ENCODE measurements at places on chromosomes 2 and 18.
A peak's percentile ranks its signal among the peaks of the same experiment; 100 is the strongest.

DNA sequence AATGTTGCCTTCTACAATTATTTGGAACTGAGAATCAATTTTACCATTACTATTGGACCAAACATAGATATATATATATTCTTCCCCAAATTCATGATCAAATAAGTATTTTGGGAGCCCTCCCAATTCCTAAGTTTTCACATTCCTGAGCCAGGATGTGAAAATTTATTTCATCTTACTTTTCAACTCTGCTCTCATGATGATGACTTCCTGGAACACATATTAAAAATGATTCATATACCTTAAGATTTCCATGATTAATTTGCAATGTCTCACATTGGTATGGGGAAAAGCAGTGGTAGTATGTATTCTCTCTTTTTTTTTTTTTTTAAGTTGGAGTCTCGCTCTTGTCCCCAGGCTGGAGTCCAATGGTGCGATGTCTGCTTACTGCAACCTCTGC is 596.1 kb upstream of the ZEB2 start:
- DNase-seq = no peak

GRCh38 chr18:9898792-9899549 is 13.2 kb downstream of the TXNDC2 start:
- no peak for DNase-seq

- DNase-seq = no peak
Observed at GRCh38 chr18:12056034-12056883, 37.4 kb upstream of the ANKRD62 start.

DNA sequence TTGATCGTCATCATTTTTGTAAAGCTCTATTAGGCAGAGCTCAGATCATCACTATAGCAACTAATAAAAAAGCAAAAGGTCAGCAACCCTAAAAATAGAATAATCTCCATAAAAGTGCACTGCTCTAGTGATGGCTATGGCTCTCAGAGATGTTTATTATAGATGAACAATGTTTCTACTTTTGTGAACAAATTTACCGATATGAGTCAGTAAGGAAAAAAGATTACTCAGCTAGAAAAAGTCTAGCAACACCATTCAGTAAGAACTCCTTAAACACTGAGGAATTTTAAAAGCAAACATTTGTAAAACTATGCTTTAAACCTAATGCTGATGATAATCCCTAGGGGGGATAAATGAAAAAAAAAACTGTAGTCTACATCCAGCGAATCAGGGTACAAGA is 69.6 kb downstream of the ACVR1C start:
- no peak for DNase-seq

GRCh38 chr2:42860319-42861094 is 68.1 kb upstream of the HAAO start:
- no peak for DNase-seq

GRCh38 chr2:138298120-138298814 is 203.3 kb upstream of the SPOPL start:
- no peak for DNase-seq

DNA sequence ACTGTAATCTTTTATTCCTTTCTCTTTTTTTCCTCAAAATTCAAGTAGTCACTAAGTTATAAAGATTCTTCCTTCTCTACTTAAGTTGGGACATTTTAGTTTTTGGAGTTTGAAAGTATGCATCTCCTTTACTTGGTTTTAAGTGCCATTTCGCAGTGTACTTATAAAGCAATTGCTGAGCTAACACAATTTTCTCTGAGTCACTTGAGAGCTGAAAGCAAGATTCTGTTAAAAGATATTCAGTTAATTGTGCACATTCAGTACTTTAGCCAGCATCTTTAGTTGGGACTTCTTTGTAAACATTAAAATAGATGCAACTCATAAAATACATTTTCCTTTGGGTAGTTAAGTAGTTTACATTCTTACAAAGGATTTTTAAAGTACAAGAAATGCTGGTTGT is 136.0 kb downstream of the GFPT1 start:
- peak; percentile 31 for DNase-seq

DNA sequence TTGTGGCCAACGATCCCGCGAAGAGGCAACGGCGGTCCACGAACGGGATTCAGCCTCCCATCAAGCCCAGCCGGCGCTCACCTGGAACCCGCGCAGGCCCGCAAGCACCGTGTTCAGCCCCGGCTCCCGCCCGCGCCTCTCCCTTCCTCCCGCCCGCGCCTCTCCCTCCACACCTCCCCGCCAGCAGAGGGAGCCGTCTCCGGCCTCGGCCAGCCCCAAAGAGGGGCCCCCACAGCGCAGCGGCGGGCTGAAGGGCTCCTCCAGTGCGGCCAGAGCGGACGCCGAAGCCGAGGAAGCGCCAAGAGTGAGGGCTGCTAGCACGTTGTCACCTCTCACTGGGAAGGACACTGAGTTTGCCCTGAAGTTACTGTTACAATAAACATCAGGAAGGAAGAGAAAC is 55.3 kb upstream of the LAPTM4A start:
- DNase-seq = peak; percentile 51

DNA sequence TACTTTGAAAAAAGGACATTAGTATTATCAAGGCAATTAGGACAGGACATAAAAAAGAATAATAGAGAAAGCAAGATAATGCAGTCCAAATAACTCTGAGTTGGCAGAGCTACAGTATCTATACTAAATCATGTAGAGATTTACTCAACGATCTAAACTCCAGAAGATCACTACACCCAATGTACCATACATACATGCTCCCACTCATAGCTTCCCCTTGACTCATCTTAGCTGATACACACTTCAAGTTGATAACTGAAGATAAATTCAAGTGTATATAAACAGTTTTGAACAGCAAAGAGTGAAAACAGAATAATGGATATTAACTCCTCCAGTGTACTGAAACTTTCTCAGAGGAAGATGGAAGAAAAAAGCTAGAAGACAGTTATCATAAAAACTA is 78.5 kb downstream of the SESTD1 start:
- DNase-seq = no peak

DNA sequence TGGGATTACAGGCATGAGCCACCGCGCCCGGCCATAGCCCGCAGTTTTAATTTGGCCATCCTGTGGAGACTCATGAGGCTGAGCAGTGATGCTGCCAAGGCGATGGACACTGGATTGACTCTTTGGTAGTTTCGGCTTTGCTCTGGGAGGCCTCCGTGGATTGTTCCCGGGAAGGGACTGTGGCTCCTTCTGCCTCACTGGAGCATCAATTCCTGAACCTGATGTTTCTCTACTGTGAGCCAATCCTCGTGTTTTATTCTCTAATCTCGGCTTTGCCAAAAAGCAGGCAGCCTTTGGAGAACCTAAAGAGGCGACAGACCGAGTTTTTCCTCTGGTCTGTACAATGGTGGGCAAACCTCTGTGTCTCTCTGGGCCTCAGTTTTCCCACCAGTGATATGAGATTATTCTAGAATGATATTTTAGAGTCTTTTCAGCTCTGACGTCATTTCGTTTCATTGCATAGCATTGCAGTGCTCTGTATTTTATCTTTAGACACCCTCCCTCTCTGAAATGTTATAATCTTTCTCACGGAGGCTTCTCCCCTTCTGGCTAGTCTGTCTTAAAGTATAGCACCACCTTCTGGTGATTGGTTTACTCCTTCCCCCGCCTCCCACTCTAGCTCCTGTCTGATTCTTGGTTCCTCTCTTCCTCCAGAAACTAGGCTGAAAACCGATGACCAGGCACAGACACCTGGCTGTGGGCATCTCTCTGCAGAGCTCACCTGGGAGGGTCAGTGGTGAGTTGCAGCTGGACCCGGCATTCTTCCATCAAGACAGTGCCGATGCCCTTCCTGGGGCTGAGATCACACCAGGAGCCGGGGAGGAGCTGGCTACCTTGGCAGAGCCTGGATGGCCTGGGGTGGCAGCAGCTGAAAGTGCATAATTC is 341.3 kb downstream of the MYCN start:
- peak; percentile 40 for DNase-seq

GRCh38 chr18:79819968-79820351 is 22.2 kb downstream of the KCNG2 start:
- peak; percentile 32 for DNase-seq

DNA sequence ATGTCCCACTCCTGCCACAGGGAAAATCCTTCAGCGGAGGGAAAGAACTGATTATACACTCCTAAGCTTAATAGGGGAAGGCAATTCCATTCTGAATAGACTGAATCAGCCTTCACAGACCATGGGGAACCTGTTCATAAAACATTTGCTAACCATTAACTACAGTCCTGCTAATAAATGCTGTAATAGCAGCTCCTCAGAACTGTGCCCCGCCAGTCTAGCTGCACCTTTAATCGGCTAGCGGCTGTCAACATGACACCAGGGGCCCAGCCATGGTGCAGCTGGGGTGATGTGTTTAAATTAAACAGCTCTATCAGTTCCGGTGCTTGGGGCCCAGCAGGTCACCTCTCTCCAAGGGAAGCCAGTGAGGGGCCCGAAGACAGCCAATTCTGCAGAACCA is 77.8 kb downstream of the GALNT14 start:
- DNase-seq = peak; percentile 20

- DNase-seq = no peak
Observed at GRCh38 chr2:26532301-26533250, 54.7 kb upstream of the OTOF start.

DNA sequence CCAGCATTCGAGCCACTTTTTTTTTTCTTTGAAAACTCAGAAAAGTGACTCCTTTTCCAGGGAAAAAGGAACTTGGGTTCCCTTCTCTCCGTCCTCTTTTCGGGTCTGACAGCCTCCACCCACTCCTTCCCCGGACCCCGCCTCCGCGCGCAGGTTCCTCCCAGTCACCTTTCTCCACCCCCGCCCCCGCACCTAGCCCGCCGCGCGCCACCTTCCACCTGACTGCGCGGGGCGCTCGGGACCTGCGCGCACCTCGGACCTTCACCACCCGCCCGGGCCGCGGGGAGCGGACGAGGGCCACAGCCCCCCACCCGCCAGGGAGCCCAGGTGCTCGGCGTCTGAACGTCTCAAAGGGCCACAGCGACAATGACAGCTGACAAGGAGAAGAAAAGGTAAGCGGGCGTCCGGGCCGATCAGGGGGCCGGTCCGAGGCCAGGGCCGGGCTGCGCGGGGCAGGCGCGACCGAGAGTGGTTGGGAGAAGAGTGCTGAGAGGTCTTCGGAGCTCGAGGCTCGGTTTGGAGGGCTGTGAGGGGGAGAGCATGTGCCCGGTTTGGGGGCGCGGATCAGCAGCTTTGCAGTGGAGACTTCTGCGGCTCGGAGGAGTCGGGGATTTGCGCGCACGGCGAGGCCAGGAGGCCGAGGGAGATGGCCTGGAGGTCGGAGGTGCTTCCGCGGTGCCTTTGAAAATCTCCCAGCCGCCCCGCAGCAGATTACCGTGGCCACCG is 502 bp downstream of the EPAS1 start:
- DNase-seq = no peak

DNA sequence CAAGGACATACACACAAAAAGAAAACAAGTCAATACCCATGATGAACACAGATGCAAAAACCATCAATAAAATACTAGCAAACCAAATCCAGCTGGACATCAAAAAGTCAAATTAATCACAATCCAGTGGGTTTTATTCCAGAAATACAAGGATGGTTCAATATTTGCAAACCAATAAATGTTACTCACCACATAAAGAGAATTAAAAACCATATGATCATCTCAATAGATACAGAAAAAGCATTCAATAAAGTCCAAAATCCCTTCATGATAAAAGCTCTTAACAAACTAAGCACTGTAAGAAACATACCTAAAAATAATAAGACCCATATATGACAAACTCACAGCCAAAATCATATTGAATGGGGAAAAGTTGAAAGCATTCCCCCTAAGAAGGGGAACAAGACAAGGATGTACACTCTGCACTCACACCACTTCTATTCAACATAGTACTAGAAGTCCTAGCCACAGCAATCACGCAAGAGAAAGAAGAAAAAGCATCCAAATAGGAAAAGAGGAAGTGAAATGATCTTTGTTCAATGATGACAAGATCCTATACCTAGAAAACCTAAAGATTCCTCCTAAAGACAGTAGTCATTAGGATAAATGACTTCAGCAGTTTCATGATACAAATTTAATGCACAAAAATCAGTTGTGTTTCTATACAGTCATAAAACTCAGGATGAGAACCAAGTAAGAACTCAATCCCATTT is 62.6 kb downstream of the TRAPPC8 start:
- no peak for DNase-seq

DNA sequence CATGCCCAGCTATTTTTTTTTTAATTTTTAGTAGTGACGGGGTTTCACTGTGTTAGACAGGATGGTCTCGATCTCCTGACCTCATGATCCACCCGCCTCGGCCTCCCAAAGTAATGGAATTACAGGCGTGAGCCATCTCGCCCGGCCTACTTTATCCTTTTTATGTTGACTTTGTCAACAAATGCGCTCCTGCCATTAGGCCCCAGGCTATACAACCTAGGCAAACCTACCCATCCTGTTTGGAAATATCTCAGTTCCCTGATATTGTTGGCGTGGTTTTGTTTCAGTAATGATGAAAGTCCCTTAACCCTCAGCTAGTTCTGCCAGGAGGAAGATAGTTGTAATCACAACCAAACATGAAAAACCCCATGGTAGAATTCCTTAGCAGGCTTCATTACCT is 249.4 kb upstream of the SOX11 start:
- no peak for DNase-seq

DNA sequence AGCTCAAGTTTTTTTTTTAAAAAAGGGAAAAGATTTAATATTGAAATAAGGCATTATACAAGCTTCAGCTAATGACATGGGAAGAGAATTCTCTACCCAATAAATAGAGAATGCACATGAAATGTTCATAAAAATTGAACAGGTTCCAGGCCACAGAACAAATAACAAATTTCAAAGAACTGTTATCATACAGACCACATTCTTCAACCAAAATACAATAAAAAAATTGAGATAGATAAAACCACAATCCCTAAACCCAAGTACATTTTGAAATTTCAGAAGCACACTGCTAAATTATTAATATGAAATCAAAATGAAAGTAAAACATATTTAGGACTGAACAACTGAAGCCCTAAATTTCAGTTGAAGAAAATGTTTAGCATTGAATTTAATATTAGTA is 89.6 kb downstream of the BCL2 start:
- DNase-seq = no peak

- DNase-seq = peak; percentile 11
Observed at GRCh38 chr2:14016289-14016955, 616.1 kb upstream of the LRATD1 start.

All from lung (tissue), 17 donors.